HAP-1 (cell line): ENCODE measurements at places on chromosomes 2 and 18.
A peak's percentile ranks its signal among the peaks of the same experiment; 100 is the strongest.

GRCh38 chr2:107595749-107596148 is 230.9 kb upstream of the RGPD4 start:
- no peak for DNase-seq

DNA sequence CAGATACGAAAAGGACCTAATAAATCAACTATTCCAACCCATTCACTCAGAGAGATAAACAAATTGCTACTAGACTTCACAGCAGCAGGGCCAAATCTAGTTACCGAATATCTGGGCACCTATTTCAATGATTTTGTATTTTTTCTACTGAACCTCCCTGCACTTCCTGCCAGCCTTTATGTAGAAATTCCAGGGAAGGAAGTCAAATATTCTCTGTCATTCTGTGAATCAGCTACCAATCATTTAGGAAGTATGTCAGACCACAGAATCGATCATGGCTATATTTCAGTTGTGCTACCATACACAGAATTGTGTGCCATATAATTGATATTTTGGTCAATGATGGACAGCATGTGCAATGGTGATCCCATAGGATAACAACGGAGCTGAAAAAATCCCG is 109.6 kb upstream of the SPOPL start:
- DNase-seq, result no peak

GRCh38 chr2:236173036-236173728 is 5.0 kb upstream of the GBX2 start:
- DNase-seq, result no peak

- no peak for DNase-seq
Observed at GRCh38 chr2:173427887-173428668, 73.4 kb downstream of the CDCA7 start.

DNA sequence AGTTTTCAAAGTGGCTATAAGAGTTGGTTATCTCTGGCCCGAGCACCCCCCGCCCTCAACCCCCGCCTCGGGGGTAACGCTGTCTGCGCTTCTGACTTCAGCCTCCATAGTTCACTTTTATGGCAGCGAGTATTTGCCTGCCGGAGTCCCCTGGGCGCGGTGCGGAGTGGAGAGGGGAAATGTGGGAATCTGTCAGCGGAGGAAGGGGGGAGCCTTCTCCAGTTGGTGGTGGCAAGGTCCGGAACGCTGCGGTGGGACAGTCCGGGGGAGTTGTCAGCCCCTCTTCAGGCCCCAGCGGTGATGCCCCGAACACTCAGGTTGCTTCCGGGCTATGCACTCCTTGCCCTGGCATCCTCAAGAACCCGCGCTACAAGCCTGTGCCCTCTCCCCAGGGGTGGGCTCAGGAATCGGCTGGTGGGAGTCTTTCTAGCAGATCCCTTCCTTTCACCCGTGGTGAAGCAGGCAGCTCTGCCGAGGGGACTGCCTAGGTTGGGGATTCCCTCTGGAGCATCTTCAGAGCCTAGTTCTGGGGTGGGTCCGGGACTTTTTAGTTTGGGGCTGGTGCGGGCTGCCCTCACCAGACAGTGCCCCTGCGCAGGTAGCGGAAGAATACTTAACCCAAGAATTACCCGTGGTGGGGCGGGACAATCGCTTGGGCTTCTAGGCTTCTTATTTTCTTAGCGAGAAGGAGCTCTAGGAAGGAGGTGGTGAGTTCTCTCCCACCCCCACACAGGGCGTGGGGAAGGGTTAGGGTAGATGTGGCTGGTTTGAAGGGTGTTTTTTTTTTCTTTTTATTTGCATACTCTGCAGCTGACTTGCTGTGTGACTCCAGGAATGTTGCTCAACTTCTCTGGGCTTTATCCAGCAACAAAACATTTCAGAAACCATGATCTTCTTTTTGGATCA is 1.6 kb downstream of the ATOH8 start:
- DNase-seq, result no peak

DNA sequence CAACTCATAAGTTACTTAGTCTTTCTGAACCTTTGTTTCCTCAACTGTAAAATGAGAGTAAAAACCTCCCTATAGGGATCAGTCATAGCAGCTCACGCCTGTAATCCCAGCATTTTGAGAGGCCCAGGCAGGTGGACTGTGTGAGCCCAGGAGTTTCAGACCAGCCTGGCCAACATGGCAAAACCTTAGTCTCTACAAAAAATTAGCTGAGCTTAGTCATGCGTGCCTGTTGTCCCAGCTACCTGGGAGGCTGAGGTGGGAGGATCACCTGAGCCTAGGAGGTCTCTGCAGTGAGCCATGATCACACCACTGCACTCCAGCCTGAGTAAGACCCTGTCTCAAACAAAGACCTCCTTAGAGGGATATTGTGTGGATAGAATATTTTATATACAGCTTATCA is 2.3 kb downstream of the GPR155 start:
- no peak for DNase-seq

DNA sequence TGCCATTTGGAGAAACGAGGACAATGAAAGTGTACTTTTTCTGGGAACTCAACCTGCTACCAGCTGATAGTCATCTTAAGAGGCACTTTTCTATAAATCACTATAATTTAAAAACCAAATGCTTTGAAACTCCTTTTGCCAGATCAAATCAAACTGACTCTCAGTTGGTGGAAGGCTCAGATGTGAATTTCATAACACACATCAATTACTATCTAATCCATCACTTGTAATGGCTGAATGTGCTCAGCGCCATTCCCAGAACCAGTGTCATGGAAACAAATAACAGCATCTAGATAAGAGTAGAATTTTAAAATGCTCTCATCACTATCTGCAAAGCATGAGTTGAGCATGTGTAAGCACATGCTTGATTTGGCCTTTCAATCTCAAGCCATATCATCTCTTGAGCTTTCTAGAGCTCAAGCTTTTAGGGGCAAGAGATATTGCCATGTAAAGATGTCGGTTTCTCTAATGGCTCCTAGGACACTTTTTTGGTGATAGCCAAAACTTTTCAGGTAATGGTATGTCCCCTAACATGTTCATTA is 223.1 kb upstream of the ACVR2A start:
- DNase-seq, result no peak

DNA sequence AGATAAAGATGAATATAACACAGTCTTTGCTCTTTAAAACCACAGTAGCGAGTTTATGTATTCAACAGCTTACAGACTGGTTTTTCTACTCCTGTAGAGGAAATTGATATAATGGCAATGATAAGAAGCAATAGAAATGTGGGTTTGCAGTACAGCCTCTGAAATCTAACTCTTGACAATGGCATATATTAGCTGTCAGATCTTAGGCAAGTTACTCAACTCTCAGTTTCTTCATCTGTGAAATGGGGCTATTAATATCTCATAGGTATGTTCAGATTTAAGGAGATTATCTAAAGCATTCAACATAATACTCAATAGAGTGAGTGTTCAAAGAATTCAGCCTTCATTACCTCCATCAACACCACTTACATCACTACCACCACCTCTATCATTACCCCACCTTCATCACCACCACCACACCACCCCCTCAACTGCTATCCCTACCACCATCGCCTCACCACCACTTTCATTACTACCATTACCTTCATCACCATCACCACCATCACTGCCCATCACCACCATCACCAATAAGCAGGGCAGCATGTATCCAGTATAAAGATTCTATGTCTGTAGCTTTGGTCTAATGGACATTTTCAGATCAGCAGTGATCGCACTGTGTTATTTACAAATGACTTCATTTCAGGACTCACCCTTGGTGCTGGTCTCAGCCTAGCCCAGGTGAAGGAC is 22.7 kb downstream of the AOX1 start:
- DNase-seq, result no peak

DNA sequence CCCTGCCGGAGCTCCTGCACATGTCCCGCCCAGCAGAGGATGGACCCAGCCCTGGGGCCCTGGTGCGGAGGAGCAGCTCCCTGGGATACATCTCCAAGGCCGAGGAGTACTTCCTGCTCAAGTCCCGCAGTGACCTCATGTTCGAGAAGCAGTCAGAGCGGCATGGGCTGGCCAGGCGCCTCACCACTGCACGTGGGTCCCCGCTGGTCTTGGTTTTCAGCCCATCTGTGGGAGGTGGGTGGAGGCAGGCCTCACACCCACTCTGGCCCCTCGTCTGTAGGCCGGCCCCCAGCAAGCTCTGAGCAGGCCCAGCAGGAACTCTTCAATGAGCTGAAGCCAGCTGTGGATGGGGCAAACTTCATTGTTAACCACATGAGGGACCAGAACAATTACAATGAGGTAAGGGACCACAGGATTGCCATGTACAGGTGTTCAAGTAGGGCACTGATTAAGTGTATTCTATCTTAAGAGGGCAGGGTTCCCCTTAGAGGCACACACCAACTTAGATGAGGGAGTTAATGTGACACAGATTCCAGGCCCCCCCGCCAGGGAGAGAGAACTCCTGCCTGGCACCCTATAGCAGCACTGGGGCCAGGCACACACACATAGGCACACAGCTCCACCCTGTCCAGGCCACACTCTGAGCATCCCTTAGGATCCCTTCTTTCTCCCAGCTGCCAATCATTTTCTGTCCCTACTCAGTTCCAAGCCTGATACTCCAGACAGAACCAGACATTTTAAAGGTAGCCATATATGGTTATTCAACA is 5.4 kb upstream of the CHRNG start:
- DNase-seq, result no peak

DNA sequence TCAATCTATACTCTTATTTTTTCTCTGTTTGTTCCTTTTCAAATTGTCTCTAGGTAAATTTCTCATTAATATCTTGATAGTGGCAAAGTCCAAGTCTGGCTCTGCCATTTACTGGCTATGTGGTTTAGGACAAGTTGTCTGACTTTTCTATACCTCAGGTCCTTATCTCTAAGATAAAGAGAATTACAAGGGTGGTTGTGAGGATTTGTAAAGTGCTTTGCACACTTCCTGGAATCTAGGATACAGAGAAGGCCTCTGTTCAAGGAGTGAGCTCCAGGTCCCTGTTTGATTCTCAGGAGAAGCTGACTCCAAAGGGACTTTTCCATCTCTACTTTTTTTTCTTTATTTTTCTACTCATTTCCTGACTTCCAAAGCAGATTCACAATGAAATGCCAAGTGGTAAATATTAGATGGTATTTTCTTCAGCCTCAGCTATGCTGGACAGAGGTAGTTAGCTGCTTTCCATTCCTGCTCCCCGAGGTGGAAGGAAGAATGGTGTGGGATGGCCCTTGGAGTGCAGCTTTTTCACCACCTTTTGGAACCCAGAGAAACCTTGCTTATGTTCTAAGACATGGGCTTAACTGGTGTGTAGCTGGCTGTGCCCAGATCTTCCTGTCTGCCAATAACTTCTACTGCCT is 90.5 kb downstream of the GALNT1 start:
- DNase-seq, result no peak

DNA sequence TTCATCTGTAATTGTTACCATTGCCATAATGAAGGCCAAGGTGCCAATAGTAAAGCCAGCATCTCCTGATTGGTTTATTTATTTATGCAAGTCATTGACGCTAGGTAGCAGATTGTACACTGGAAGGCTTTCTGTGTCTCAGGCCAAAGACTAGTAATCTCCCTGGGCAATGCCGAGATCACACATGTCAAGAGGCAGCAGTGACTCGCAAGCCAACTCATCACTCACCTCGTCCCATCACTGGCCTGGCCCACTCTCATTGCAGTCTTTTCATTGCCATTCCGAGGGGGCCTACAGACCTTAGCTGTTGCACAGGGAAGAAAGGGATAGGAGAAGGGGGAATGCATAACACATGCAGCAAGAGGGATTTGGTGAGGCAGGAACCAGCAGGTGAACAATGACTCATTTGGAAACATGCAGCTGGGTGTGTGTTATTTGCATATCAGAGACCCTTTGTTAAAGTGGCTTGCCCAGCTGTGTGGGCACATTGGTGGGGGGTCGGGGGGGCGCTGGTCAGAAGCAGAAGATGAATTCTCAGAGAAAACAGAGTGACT is 448.7 kb upstream of the HNRNPA3 start:
- DNase-seq, result peak; percentile 41

GRCh38 chr2:112304298-112304941 is 29.0 kb downstream of the ZC3H6 start:
- no peak for DNase-seq

DNA sequence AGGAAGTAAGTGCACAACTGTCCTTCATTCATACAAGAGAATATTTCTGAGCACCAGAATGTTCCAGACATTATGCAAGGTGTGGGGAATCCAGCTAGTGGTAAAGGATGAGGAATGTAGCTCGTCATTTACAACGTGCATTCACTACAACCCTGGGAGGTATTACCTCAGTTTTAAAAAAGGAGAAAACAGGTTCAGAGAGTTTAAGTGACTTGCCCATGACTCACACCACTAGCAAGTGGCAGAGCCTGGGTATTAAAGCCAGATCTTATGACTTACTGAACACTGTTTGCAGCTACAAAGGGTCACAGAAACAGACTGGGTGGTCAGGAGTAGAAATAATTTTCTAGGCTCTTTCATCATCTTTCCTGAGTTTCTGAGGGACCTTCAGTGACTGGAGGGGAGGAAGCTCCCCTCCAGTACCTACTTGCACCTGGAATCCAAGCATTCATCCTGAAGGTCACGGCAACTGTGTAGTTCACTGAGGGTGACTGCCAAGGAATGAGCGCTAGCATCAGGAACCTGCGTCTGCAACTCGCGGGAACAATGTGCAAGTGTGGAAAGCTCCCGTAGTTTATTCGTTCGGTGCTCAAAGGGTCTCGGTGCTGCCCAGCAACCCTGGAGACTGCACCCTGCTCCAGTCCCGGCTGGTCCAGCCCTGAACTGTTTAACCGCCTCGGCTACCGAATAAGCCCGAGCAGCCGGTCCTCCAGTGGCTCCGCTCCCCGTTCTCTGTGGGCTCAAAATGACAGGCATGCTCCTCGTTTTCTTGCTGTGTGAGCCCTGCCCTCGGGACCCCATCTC is 647 bp downstream of the CCDC121 start:
- DNase-seq, result no peak

GRCh38 chr18:58013241-58014211 is 30.5 kb upstream of the NEDD4L start:
- DNase-seq, result no peak

DNA sequence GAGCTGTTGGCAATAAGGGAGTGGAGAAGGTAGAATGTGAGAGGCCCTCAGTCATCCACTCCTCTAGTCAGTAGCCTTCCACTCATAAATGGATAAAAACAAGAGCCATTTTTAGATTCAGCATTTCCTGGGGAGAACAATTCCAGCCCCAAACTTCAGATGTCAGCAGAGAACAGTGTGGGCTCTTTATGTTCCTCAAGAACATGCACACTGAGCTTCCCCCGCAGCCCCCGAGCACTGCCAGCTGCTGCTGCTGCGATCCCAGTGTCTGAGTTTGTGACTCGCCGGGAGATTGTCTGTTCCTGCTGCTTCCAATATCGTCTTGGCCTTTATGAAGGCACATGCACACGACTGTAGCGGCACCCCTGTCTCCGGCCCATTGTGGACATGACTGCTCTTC is 143.7 kb upstream of the CTNNA2 start:
- no peak for DNase-seq
